ENCODE measurements at places on chromosomes 2 and 18. TPM values are rescaled to one million over a fixed set of nuclear protein-coding genes. Genes with fewer than 3 reads are reported as not detected.

OXER1 gene
- 7.3 TPM for polyA plus RNA-seq

- DNase-seq: no peak
Measured at GRCh38 chr2:109339519-109339966, 210.5 kb downstream of the SH3RF3 start.

GRCh38 chr2:72004976-72005375 lies 142.7 kb downstream of the CYP26B1 start:
- no peak for DNase-seq

DNA sequence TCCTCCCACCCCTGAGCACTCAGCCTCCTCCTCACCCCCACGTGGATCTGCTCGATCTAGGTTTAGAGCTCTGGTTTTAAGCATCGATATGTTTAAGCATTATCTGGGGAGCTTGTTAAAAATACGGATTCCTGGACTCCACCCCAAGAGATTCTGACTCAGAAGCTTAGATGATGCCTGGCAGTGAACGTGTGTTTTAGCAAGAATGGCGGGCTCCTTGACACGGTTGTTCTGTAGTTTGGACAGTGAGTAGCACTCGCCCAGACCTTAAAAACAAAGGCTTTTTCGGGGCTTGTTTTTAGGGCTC lies 47.3 kb downstream of the LDLRAD4 start:
- no peak for DNase-seq

ONECUT2 gene
- polyA plus RNA-seq: 0.22 TPM

- no peak for DNase-seq
Measured at GRCh38 chr2:158664987-158665386, 130.1 kb upstream of the DAPL1 start.

DNA sequence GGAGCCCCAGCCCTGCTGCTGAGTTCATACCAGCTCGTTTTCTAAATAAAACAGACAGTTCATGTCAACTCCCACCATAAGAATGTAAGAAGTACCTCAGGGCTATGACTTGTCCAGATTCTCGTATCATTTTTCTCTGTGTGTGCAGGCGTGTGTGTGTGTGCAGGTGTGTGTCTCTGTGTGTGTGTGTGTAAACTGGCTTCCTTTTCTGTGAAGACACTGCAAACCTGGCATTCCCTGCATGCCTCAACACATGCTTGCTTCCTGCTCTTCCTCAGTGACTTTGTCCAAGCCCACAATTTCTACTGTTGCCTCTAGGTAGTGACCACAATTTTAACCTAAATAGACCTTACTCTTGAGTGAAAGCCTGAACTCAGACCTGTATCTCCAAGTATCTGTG lies 879.0 kb downstream of the SLC4A3 start:
- no peak for DNase-seq

RUFY4 gene
- polyA plus RNA-seq: not detected

DNA sequence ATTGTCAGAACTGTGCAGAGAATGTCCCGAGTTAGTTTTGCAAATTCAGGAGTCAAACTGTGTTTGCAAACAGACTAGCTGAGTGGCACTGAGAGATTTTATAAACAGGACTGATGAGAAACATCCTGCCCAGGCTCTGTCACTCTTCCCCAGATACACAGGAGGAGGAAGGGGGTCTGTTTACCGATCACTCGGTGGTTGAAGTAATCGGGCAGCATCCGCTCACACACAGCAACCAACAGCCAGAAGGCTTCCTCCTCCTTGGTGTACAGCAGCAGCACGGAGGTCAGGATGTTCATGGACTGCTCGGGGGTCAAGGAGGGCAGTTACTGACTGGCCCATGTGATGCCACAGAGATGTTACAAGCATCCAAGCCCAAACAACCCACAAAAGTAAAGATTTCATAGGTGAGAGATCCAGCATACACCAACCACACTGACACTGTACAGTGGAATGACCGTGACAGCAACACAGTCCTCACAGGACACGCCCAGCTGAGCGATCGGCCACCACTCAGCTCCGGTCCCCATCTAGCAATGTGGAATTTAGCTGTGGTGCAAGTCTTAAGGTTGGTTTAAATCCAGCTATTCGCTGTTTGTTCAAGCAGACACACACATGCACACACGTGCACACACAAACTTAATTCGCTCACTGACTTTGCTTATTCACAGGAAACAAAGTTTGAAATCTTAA lies 30.1 kb downstream of the RPL31 start:
- no peak for DNase-seq

DSC1 gene
- polyA plus RNA-seq: 2.1 TPM

SULT1C4 gene
- 39.9 TPM for polyA plus RNA-seq

- no peak for DNase-seq
Measured at GRCh38 chr2:179565807-179566206, 295.6 kb downstream of the ZNF385B start.

DNA sequence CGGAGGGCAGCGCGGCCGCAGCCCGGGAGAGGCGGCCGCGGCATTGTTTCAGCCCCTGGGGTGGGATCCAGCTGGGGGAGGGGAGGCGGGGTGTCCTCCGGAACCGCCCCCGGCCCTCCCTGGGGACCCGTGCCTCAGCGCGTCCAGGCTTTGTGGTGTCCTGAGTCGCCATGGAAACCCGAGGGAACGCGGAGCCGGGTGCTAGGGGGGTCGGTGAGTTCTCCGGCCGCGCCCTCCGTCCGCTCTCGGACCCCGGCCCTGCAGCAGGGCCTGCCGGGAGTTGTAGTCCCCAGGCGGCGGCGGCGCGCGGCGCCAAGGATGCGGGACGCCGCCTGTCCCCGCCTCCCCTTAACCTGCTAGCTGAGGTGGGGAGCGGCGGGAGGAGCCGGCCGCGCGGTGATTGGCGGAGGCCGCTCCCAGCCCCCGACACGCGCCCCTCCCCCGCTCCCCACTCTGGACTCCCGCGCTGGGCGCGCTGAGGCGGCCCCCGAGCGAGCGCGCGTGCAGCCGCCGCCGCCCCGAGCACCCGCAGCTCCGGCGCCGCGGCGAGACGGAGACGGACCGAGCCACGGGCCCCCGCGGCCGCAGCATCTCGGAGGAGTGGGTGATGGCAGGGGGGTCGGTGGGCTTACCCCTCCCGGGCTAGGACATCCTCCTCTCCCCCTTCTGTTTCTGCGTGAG lies at the start of gene DPYSL5:
TSS of gene DPYSL5 (plus strand) at position 478 of the 681 bp plus-strand sequence. CDS start 50,368 bp downstream, outside the sequence.
- no peak for DNase-seq

DNA sequence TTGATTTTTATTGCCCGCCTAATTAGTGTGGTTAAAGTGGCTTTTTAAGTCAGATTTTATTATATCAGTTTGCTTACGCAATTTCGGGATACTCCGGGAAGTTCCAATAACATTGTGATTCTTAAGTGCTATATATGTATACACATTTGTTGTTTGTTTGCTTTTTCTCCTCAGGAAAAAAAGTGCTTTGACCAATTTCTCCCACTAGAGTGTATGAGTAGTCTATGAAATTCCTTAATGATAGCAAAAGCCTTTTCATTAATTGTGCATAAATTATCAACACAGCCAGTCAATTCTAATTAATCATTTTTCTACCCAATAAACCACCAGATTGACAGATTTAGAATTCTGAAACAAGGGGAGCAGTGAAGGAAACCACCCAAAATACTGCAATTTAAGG lies 172.2 kb downstream of the DPP10 start:
- DNase-seq: no peak

- no peak for DNase-seq
Measured at GRCh38 chr2:163730556-163730955, 5.3 kb downstream of the FIGN start.

DNA sequence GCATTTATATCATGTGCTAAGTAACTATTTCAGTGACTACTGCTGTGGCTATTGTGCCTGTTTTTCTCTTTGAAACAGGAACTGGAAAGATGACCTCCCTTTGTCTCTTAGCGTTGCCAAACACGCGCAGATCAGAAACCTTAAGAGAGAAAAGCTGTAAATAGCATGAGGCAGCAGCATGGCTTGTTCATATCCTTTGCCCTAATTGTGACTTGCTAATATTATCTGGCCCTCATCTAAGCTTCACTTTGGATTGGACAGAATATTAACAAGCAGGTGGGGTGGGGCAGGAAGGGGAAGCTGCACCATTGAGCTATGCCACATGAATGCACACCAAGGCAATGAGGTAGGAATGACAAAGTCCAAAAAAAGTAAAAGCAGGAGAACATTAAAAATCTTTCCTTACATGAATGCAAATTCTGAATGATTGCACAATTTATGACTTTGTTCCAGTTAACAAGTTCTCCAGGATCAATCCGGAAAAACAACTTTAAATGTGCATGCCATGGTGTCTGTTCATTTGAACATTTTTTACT lies 128.4 kb downstream of the IRS1 start:
- no peak for DNase-seq

DNA sequence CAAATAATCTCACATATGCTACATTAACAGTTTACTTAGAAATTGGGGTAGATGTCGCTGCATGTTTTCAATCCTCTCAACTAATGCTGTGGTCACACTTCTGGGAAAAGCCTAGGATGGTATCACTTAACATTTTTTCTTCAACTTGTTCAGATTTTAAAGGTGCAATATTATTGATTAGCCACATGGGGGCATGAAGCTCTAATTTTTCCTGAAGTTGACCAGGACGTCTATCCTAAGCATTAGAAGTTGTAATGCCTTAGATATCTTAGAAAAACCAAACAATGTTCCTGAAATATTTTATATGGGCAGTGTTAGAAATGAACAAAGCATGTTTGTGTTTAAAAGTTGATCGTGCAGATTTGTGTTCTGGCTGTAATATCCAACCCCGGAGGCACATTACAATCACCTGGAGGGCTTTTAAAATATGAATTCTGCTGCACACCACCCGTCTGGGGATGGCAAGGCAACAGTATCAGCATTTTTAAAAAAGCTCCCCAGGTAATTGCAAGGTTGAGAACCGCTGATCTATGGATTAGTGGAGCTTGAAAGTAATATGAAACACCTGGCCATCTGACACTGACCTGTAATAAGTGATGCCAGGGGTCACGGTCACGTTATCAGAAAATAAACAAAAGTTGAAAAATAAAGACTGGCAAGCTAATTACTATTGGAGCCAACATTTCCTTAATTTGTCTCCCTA lies 100.5 kb upstream of the LMAN1 start:
- no peak for DNase-seq

DNA sequence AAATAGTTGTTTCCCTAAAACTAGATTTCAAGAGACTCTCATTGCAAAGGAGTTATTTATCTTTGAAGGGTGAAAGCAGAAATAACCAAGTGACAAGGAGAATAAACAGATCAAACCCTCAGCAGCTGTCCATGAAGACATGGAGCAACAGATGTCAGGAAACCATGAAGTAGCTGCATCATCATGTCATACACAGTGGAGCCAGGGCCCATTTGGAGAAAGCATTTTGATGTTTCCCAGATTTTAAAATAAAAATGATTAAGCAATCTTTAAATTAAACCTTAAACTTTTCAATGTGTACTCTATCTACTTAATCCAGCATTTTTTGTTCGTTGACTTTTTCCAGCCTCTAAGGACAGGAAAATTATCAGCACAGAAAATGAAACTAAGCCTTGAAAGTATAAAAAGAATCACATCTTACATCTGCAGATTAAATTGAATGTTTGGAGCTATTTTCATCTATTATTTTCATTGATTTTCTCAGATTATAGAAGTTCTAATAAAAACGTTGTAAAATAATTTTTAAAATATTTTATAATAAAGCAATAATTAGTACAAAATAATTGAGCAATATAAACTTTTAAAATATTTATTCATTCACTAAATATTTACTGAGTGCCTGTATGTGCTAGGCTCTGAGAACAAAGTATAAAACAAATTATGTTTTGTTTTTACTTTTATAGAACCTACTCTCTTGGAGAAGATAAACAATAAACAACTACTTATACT lies 860.1 kb downstream of the BCL11A start:
- no peak for DNase-seq

GRCh38 chr2:79980816-79981215 lies 323.7 kb downstream of the LRRTM1 start:
- DNase-seq: no peak

DNA sequence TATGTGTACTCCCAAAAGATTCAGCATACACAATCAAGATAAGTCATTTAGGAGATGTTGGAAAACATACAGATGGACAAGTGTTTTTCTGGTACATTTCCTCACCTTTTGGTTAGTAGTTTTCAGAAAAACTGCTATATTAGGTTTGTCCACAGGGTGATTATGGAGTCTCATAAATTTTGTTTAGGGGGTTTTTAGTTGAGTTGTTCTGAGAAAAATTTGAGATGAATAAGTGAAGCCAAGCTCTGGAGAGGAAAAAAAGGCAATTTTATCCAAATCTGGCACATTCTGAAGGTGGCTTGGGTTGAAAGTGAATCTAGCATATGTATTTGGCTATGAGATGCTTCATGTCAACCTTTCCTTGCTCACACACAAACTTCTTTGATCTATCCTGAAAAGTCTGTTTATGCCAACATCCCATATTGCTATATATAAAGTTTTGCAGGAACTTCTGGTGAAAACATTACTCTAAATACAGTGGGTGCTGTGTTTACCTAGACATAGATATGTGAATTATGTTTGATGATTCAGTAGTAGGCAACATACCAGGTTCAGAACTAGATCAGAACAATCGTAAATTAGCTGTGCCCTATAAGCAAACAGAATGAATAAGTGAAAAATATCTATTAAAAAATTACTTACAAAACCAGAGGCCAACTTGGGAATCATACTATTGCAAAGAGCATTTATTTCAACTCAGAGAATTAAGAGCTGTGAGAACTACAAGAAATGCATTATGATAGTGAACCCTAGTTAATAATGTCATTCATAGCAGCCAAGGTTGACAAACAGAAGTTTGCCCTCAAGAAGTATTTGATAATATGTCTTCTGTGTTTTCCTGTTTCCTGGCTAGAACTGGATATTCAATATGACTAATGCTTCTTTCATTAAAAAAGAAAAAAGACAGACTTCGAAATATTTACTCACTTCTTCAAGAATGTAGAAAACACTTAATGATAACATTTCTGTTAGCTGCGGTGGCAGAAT lies 552.0 kb downstream of the IRS1 start:
- no peak for DNase-seq

- no peak for DNase-seq
Measured at GRCh38 chr18:54268751-54269150, 566 bp upstream of the POLI start.

GKN2 gene
- not detected for polyA plus RNA-seq

DNA sequence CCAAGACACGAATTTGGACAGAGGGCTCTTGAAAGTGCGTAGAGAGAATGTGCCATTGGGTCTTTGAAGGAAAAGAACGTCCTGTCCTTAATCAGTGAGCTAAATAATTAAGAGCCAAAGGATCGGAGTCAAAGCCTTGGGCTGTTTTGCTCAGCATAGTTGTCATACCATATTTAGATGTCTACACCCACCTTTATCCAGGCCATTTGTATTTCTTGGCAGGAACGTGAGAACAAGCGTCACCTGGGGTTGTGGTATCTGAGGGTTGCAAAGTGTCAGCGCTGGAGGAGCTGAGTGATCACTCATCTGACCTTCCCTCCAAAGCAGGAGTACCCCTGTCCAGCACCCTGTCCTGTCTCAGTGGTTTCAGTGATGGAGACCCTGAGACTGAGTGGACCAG lies 4.5 kb downstream of the LPIN1 start:
- no peak for DNase-seq

Data from right renal pelvis (tissue), 4 donors.